ENCODE measurements at places on chromosomes 13 and 19. TPM values are rescaled to one million over a fixed set of nuclear protein-coding genes. Genes with fewer than 3 reads are reported as not detected.

GRCh38 chr19:13069415-13070359 lies 33.0 kb downstream of the LYL1 start:
- H3K4me1 ChIP-seq: no peaks in the 10 kb centered on the region
- no peak overlapping the region for H3K4me3 ChIP-seq
- DNase-seq: no peak
- H3K27me3 ChIP-seq: no peaks in the 10 kb centered on the region
- H3K27ac ChIP-seq: peak overlapping the region; percentile 69
- no peaks in the 10 kb centered on the region for H3K36me3 ChIP-seq

KDM4B gene
- 16.0 TPM for total RNA-seq

DNA sequence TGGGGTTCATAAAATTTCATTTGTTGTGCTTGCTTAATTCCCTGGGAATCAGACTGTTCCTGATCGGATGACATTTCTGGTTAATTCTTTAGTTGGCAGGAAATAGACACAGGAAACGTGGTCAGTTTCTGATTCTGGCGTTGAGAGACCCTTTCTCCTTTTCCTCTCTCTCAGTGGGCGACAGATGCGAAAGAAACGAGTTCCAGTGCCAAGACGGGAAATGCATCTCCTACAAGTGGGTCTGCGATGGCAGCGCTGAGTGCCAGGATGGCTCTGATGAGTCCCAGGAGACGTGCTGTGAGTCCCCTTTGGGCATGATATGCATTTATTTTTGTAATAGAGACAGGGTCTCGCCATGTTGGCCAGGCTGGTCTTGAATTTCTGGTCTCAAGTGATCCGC lies 10.8 kb downstream of the LDLR start:
- H3K27ac ChIP-seq: no peak overlapping the region
- H3K27me3 ChIP-seq: no peaks in the 10 kb centered on the region
- DNase-seq: no peak
- no peak overlapping the region for H3K4me3 ChIP-seq

DNA sequence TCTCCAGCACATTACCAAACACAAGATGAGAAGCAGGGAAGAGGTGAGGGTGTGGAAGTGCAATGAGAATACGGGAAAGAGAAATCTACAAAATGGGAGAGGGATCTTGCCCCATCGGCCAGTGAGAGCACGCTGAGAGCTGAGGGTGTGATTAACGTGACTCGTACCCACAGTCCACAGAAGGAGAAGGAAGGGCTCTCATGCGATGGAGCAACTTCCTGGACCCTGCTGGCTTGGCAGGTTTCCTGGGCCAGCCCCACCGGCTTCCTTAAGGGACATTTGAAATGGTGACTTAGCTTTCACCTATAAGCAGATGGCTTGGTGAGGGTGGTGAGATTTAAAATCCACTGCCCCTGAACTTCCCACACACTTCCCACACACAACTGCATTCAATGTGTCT lies 740.1 kb downstream of the UQCRFS1 start:
- no peak overlapping the region for H3K4me3 ChIP-seq
- H3K27me3 ChIP-seq: no peaks in the 10 kb centered on the region
- H3K27ac ChIP-seq: no peak overlapping the region

KLK7 gene
- total RNA-seq: not detected

DNA sequence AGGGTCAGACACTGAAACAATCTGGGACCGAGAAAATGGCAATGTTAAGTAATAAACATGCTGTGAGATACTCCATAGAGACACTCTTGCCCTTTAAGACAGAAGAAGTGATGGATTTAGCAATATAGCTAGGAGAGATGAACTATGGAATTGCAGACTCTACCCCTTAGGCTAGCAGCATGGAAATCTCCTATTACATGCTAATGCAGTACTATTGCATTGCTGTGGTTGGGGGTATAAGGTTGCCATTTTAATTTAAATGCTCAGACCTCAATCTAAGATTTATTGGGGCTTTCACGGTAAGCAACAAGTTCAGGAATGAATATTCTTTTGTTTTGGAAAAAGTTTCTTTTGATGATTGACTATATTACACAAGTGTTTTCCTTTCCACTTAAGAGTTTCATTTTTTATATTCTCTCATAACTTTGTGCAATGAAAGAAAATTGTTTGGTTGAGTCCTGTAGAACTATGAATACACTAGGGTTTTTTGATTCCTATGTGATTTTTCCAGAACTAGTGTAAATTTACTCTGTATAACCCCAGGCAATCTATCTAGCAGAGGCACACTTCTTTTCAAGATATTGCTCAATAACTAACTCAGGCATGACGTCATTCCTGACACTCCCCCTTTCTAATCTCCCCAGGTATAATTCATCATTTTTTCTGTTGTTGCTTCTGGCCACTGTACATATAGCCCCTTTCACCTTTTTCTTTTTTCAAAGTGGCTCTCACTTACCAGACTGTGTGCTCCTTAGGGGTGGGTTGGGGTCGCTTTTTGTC lies 394.7 kb upstream of the KLF12 start:
- no peak overlapping the region for H3K27ac ChIP-seq
- H3K36me3 ChIP-seq: no peaks in the 10 kb centered on the region
- no peaks in the 10 kb centered on the region for H3K4me1 ChIP-seq
- H3K27me3 ChIP-seq: no peaks in the 10 kb centered on the region
- no peak for DNase-seq

DNA sequence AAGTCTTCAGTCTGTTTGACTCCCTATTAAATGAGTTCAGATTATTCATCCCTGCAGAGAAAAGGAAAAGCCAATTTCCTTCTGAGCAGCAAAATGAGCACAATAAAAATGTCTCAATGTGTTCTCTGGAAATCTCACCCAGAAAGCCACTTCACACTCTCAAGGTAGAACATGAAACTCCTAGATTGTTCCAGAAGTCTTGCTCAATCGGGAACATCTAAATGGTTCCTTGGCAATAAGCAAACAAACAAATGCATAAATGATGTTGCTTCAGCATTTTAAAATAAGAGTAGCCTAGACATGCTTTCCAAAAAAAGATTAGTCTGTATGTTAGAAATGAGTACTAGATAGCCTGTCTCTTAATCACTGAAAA lies 59.7 kb upstream of the TNFRSF19 start:
- DNase-seq: no peak
- no peaks in the 10 kb centered on the region for H3K27me3 ChIP-seq
- H3K4me1 ChIP-seq: no peaks in the 10 kb centered on the region
- no peak overlapping the region for H3K4me3 ChIP-seq

DNA sequence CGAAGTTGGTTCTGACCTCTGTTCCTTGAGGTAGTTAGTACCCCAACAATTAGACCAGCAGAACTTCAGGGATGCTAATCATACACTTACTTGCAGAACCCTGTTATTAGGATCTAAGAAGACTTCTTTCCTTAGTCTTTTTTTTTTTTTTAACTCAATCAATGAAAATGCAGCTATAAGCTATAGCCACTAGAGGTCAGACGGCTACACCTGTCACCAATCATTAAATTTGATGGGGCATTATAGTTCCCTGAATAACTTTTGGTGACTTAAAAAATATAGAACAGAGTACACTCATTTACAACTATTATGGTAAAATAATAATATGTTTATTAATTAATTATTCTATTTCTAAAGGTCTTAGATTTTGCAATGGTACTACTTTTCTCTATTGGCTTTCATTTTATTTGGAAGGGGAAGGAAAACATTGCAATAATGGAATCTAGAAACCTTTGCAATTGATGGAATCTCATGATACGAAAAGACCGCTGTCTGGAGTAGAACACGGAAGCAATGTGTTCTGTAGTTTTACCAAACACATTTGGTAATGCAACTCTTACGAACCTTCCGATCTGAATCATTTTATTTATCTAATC lies 483.2 kb downstream of the DIAPH3 start:
- H3K4me1 ChIP-seq: no peaks in the 10 kb centered on the region
- H3K27me3 ChIP-seq: no peaks in the 10 kb centered on the region
- DNase-seq: no peak

- H3K27me3 ChIP-seq: peaks cover 5% of the 10 kb centered on the region
- no peaks in the 10 kb centered on the region for H3K4me1 ChIP-seq
- no peak for DNase-seq
- no peaks in the 10 kb centered on the region for H3K36me3 ChIP-seq
- no peak overlapping the region for H3K27ac ChIP-seq
Measured at GRCh38 chr19:33941133-33941532, 144.5 kb downstream of the KCTD15 start.

DNA sequence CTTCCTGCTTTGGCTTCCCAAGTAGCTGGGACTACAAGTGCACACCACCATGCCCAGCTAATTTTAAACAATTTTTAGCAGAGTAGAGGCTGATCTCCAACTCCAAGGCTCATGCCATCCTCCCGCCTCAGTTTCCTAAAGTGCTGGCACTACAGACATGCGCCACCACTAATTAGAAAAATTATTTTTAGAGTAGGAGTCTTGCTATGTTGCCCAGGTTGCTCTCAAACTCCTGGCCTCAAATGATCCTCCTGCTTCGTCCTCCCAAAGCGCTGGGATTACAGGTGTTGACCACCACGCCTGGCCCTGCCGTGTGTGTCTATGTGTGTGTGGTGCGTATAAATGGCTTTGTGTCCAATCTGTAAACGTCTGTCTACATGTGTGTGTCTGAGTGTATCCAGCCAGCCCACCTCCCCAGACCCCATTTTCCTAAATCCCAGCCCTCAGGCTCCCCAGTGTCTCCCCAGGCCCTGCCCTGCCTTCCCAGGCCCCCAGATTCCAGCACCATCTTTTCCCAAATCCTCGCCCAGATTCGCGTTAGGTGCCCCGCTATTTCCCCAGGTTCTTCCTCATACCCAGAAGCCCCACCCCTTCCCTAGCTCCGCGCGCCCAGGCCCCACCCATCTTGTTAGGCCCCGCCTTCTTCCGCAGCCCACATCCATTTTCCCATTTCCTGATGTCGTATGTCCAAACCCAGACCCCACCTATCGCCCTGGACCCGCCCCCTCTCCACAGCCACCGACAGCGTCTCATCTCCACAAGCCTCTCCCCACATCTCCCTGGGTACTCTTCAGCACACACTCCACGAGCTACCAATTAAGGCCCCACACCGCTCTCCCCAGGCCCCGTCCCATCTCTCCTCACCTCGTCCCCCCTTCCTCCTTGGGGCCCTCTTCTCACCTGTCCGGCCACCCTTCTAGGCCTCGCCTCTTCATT lies 24.9 kb downstream of the SLC8A2 start:
- peaks cover 45% of the 10 kb centered on the region for H3K4me1 ChIP-seq
- H3K36me3 ChIP-seq: no peaks in the 10 kb centered on the region
- peaks cover 31% of the 10 kb centered on the region for H3K27me3 ChIP-seq
- peak overlapping the region; percentile 21 for H3K4me3 ChIP-seq
- peak overlapping the region; percentile 38 for H3K27ac ChIP-seq

REX1BD gene
- total RNA-seq: 110 TPM

DNA sequence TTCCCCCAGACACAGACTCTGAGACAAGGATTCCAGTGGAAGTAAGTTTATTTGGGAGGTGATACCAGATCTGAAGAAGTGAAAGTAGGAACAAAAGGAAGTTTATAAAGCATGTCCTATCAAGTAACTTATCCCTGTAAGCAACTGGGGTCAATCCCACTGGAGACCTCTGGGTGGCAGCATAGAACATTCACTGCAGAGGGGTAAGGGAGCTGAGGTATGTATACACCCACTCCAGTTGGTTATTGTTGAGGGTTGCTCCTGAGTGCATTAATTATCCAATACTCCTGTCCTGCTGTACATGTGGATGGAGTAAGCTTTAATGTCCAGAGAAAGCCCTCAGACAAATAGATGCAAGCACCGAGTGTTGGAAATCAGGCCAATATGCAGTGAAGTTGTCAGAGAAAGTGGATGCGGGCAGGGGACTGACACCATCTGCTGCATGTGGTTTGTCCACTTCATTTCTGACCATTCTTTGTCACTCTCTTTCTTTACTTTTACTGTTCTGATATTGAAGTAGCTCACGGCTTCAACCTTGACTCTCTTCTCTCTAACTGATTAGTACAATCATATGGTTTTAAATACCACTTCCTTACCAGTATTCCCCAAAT lies 46.7 kb downstream of the NOTCH3 start:
- DNase-seq: no peak
- no peaks in the 10 kb centered on the region for H3K4me1 ChIP-seq
- H3K27me3 ChIP-seq: no peaks in the 10 kb centered on the region
- H3K36me3 ChIP-seq: no peaks in the 10 kb centered on the region

ZBTB32 gene
- 223 TPM for total RNA-seq

DNA sequence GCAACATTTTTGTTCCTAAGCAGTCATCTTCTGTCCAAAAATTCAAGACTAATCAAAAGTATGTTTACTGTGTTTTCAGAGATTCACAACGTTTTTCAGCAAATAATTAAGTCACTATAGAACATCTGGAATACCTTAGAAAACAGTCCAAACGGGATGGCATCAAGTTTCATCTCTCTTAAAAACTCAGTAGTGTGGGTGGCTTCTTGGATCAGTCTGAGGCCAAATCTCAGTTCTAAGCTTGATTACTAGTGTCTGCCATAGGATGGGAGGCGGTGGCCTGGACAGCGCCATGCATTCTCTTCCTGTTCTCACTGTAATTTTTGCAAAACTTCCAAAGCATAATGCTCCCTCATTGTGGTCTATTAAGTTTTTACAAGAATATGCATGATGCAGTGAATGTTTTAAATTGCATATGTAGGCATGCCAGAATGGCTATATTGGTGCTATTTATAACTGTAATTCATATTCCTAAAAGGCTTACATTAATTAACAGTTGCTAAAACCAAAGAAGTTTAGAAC lies 37.1 kb downstream of the ANKRD10 start:
- H3K4me3 ChIP-seq: no peak overlapping the region
- H3K36me3 ChIP-seq: no peaks in the 10 kb centered on the region
- H3K27me3 ChIP-seq: no peaks in the 10 kb centered on the region
- no peak overlapping the region for H3K27ac ChIP-seq
- no peak for DNase-seq
- H3K4me1 ChIP-seq: peaks cover 14% of the 10 kb centered on the region

TMEM38A gene
- 0.60 TPM for total RNA-seq

PSG11 gene
- total RNA-seq: not detected

GRCh38 chr13:23129331-23129730 lies 51.4 kb upstream of the SGCG start:
- no peaks in the 10 kb centered on the region for H3K27me3 ChIP-seq
- no peaks in the 10 kb centered on the region for H3K4me1 ChIP-seq
- H3K27ac ChIP-seq: no peak overlapping the region

- H3K36me3 ChIP-seq: no peaks in the 10 kb centered on the region
- H3K27ac ChIP-seq: no peak overlapping the region
- no peaks in the 10 kb centered on the region for H3K4me1 ChIP-seq
- H3K4me3 ChIP-seq: no peak overlapping the region
Measured at GRCh38 chr19:35135389-35135909, 590 bp upstream of the LGI4 start.

LILRB5 gene
- 0.42 TPM for total RNA-seq

SRRM5 gene
- total RNA-seq: 0.24 TPM

DNA sequence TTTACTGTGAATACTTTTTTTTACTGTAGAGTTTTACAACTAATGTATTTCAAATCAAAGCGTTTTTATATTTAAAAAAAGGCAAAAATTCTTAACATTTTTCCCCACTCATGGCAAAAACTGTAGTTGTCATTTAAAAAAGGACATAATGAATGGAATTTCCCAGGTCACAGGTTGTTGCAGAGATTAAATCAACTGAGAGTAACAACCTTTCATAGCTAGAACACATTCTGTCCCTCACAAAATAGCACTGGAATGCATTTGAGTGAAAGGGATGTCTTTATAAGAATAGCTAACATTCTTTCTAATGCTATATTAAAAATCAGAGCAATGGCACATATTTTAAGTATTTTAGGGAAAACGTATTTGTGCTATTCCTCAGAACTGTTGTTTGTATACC lies 1393.3 kb upstream of the ATXN8OS start:
- no peaks in the 10 kb centered on the region for H3K27me3 ChIP-seq
- no peaks in the 10 kb centered on the region for H3K4me1 ChIP-seq
- no peak overlapping the region for H3K4me3 ChIP-seq
- H3K27ac ChIP-seq: no peak overlapping the region

- no peak overlapping the region for H3K4me3 ChIP-seq
- no peaks in the 10 kb centered on the region for H3K36me3 ChIP-seq
- DNase-seq: no peak
- H3K27ac ChIP-seq: no peak overlapping the region
Measured at GRCh38 chr13:66714795-66715194, 515.3 kb downstream of the PCDH9 start.

SHISA7 gene
- total RNA-seq: not detected

NCAN gene
- not detected for total RNA-seq

Data from CD8-positive, alpha-beta memory T cell (primary cell).